ENCODE measurements at places on chromosomes 5 and 9.

DNA sequence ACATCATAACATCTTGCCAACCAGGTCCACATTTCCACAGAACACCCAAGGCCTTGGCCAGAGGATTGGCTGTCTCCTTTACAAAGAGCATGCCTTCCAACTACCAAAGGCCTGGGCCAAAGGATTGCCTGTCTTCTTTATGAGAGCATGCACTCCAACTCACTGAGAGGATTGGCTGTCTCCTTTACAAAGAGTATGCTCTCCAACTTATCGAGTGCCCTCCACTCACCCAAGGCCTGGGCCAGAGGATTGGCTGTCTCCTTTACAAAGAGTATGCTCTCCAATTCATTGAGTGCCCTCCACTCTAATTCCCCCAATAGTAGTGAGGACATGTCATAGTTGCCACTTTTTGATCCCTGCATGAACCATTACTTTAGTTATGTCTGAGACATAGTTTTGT is 79.9 kb upstream of the TAS2R1 start:
- no peak for DNase-seq

DNA sequence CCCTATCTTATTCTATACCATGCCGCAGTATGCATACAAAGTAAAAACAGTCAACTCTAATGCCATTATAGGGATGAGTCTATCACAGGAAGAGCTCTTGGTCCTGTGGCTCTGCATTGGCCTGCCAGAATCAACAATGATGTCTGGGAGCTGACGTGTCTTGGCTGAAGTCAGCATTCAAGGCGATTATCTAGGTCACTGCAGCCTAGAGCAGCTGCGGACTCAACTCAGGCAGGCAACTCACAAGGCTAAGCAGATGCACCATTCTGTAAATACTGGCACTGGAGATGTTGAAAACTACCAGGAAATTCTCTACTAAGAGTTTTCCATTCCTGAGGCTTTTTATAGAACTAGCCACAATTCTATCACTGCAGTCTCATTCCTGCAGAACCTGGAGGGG is 13.3 kb downstream of the SPATA9 start:
- DNase-seq = no peak

DNA sequence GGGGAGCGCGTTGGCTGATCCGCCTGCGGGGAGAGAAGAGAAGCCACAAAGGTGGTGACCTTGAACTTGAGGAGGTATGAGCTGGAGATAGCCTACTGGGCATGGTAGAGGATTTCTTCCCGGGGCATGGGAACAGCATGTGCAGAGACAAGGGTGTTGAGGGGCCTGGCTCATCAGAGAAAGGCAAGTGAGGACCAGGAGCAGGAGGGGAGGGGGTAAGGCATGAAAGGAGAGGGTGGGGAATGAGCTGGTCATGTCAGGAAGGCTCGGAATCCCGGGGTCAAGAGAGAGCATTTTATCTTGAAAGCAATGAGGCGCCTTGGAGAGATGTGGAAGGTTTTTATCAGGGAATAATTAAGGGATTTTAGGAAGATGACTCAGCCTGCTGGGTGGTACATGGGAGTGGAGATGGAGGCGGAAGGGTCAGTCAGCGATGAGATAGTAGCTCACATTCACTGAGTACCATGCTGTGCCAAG is 121.1 kb downstream of the LHX2 start:
- no peak for DNase-seq

- DNase-seq = no peak
Observed at GRCh38 chr9:69014013-69014412, at the start of gene PRKACG. PRKACG (minus strand) TSS chr9:69014113; CDS start chr9:69014092, 21 bp downstream.

DNA sequence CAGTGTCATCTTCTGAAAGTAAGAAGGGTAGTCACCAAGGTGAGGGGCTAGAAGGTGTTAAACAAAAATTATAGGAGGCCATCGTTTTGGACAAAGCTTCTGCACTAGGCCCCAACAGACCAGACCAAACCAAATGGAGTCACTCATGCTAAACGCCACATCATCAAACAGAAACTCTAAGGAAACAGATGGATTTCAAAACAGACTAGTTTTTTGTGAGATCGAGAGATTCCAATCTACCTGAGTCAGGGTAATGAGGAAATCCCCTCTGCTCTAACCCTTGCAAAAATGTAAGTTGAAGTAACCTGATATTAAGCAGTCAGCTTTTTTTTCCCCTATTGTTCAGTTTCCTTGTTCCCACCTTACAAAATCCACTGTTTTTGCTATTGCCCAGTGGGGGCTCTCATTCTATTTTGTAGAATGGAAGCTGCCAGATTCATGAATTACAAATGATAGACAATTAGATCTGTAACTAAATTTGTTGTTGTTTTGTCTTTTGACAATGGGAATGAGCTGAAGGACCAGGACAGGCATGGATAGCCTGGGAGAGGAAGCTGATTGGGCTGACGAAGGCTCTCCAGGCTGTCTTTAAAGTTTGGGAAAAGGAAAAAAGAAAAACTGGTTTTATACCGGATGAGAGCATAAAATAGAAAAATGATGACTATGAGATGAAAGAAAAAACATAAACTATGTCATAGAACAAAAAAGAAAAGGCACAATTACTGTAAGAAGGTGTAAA is 94.7 kb upstream of the ADAMTSL1 start:
- no peak for DNase-seq

DNA sequence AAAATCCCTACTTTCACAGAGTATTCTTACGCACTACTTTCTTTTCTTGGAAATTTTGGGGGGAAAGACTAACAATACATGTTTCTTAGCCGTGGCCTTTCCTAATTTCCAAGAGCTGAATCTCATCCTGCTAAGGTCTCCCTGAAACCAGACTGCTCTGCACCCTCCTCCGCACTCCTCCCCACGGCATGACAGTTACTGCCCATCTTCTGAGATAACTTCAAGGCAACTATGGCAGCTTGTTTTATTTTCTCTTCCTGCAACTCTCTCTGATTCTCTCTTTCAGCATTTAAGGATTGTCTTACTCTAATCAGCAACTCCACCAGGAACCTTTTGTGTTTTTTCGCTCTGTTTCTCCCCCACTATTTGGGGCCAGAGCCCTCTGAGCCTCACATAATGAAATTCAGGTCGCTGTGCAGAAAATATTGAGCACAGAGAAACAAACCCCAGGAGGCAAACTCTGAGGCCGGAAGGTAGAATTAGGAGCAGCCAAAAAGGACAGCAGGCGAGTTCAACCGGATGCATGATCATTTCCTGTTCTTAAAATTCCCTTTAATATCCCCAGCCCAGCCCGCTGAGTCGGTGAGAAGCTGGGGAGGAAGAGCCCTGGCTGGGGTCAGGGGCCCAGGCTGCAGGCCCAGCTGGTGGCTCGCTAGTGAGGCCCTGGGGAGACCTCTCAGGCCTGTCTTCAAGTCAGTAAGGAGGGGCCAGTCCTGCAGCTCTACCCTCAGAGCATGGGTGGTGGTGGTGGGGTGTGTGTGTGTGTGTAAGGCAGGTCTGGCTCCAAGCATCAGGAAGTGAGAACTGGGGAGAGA is 213.6 kb upstream of the S1PR3 start:
- no peak for DNase-seq

DNA sequence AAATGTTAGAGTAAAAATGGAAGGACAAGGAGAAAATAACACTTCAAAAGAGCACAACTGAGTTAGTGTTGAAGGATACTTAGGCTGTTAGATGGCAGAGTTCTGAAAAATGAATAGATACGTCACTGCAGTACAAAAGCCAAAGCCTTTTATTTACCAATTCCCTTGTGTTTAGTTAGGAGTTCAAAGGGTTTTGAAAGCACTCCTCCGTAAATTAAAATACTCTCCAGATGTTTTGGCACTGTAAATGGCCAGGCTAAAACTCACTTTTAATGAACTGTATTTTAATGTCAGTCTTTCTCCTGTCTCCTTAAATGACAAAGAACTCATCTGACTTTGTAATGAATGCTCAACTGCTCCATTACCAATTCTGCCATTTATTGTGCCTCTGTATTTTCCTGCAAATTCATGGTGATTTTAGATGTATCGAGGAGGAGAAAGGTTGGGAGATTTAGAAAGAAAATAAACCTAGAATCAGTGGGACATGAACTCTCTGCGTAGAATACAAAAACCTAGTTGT is 1727.2 kb downstream of the MAT2B start:
- no peak for DNase-seq

GRCh38 chr5:127517110-127517479 is 345 bp upstream of the PRRC1 start:
- no peak for DNase-seq

DNA sequence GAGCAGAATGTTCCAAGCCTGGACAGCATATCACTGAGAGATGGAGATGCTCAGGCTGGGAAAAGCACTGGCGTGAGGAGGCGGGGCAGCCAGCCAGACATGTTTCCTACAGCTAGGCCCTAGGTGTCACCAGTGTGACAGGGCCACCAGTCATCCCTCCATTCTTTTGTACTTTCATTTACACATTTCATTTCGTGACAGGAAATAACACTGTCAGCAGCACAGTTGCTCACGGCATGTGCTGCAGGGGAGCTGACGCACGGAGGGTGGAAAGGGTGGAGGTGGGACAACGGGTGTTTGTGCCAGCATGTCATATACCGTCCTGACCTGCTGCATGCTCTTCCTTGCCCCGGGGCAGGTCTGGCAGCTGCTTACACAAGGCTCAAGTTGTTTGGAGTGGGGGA is 14.8 kb upstream of the CEMIP2 start:
- peak; percentile 90 for DNase-seq

DNA sequence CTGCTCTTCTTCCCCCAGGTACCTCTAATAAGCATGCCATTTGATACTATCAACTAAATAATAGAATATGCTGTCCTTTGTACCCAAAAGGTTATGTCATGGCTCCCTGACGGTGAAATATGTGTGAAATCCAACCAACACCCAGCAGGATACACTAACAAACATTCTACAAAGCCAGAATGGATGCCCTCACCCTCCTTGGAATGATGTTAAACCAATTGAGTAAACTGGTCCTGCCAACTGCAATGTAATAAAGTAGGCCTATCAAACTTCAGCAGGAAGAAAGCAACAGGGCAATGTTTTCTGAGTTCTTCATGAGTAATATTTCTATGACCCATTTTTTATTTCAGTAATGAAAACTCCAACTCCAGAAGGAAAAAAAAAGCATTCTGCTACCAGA is 24.9 kb downstream of the RGMB start:
- DNase-seq = no peak

DNA sequence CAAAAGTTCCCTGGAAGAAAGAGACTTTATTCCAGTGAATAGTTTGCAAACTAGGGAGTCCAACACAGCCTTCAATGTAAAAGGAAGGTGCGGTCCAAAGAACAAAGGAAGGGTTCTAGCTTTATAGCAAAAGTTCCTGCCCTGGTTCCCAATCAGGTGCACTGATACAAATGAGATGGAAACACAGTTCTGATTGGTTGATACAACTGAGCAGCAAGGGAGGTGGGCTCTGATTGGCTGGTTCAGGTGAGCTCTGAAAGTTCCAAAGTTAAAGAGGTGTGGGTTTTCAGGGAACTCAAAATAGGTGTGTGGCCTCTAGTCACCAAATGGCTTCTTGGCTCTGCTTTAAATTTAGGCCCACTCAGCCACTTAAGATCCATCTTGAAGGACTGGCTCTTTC is 43.1 kb downstream of the P4HA2 start:
- DNase-seq = no peak

- no peak for DNase-seq
Observed at GRCh38 chr5:159838551-159839222, 77.6 kb upstream of the ADRA1B start.

GRCh38 chr9:123710299-123710698 is 219.6 kb downstream of the DENND1A start:
- no peak for DNase-seq

DNA sequence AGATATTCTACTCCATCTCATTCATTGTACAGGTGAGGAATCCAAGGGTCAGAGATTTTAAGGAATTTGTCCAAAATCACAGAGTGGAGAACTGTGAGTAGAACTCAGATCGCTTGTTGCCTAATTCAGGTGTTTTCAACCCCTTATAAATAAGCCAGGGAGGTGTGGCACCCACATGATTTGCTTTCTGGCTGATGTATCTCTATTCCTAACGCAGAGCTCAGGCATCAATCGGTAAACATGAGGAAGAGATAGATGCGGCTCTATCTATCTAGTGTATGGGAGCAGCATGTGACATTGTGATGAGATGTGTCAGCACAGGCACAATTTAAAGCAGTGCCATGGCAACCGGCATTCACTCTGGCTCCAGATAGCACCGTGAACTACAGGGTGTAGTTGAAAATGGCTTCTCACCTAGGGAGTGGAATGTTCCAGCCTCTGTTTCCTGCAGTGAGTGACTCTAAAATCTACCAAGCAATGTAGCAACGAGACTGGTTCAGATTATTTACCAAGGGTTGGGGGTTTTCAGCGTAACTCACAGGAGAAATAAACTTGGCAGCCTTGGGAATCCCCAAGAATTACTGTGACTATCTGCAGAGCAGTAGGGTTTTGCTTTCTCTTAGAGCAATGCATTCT is 53.4 kb upstream of the SUB1 start:
- peak; percentile 38 for DNase-seq

GRCh38 chr5:112064956-112065355 is 308.0 kb upstream of the NREP start:
- no peak for DNase-seq

- no peak for DNase-seq
Observed at GRCh38 chr9:107285286-107285685, 2.2 kb downstream of the RAD23B start.

GRCh38 chr5:80403782-80404181 is 4.1 kb upstream of the ZFYVE16 start:
- no peak for DNase-seq

DNA sequence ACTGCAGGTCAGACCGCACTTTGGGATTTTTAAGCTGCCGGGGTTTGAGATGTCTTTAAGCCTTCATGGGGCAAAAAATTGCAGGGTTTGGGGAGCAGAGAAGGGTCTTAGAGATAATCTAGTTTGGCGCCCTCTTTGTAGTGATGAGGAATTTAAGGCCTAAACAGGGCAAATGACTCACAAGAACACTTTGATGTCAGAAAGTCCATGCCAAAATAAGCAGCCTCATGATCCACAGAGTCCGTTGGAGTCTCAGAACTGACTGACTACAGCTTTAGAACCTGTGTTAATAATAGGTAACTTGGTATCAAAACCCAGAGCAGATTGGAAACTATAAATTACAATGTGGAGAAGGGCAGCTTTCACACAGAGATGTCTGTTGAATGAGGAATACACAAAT is 35.9 kb upstream of the PTGS1 start:
- no peak for DNase-seq
